ENCODE measurements at places on chromosomes 1 and 21.

DNA sequence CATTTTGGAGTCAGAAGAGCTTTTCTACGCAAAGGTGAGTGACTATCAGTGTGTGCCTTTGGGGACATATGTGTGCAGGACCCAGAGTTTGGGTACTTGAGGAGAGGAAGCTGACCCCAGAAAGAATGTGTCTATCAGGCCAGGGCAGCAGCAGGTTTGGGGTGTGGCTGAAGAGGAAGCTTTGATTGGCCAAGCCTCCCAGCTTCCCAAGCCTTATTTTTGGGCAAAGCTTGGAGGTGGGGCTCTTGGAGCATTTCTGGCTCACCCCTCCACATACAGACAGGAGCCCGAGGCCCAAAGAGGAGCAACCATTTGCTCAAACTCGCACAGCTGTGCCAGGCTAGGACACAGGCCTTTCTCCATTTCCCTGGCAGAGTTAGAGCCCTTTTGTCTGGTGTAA, 4.7 kb downstream of the GPR3 start:
- no peak for DNase-seq

GRCh38 chr21:32340863-32341848, 42.5 kb downstream of the MRAP start:
- DNase-seq, result no peak

GRCh38 chr1:205652984-205653383, 21.2 kb upstream of the ELK4 start:
- no peak for DNase-seq

DNA sequence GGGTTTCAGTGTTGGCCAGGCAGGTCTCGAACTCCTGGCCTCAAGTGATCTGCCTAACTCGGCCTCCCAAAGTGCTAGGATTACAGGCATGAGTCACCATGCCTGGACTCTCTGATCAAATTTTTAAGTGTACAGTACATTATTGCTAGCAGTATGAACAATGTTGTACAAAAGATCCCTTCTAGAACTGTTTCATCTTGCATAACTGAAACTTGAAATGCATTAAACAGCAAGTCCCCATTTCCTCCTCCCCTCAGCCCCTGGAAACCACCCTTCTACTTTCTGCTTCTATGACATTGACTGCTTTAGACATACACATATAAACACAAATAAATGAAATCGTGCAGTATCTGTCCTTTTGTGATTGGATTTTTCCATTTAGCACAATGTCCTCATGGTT, 463.4 kb downstream of the PTPRC start:
- DNase-seq, result no peak

- no peak for DNase-seq
These were observed 5.3 kb upstream of the C1orf174 start for GRCh38 chr1:3905266-3905952.

DNA sequence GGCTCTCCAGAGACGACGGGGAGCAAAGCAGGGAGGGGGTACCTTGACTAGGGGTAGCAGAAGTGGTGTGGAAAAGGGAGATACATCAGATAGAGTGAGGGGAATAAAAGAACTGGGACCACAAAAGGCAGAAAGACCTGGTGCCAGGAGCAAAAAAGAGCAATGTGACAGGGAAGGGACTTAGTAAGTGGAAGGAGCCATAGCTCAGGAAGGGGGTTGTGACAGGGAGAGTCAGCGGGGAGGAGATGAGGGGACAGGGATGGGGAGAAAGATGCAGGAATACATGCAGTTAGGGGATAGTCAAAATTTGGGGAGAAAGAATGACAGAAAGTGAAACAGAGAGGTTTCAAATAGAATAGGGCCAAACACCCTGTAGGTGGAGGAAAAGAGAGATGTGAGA, 20.5 kb downstream of the RHOU start:
- DNase-seq, result no peak

DNA sequence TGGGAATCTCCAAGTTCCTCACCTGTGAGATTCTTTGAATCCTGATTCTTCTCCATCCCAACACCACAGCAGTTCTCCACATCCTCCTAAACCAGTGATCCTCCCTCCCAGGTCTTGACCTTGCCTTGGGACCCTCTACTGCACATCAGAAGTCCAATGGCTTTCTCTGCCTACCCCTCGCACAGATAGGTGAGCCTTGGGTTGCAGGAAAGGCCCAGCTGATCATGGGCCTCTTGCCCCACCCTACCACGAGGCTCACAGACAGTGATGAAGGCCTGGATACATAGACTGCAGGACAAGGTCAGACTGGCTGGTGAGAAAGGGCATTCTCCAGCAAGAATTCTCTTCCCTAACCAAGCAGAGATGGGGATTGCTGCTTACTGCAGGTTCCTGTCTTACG, 825 bp downstream of the FABP3 start:
- DNase-seq, result no peak

DNA sequence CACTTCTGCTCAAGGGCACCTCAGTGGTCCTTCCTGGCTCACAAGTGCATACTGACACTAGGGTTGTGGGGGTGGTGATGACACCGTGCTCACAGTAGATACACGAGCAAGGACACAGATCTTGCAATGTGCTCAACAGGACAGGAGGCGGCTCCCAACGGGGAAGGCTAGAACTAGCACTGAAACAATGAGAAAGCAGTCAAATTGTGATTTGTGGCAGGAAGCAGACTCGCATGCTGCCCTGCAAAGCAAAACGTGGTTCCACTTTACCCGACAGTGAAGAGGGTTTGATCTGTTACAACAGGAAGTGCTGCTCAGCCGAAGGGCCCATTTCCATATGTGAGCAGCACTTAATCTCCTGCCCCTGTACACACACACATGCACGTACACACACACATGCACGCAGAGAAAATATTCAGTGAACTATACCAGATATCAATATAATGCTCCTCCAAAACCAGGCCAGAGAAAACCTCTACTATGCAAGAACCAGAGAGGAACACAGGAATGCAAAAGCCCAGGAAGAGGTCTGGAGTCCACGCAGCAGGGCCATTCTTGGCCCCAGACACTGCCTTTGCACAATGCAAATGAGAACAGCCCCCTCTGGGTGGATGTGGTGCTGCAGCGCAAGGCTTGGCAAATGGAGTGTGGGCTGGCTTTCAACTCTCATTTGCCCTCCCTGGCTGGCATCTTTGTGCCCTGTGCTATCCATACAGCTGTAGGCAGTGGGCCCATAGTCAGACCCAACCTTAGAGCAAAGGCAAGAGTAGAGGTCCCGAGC, 47.1 kb downstream of the KANK4 start:
- peak; percentile 48 for DNase-seq

- DNase-seq, result no peak
These were observed 14.6 kb upstream of the TMEM61 start for GRCh38 chr1:54965624-54966340.

GRCh38 chr1:90973897-90974798, 47.7 kb downstream of the ZNF644 start:
- DNase-seq, result no peak

DNA sequence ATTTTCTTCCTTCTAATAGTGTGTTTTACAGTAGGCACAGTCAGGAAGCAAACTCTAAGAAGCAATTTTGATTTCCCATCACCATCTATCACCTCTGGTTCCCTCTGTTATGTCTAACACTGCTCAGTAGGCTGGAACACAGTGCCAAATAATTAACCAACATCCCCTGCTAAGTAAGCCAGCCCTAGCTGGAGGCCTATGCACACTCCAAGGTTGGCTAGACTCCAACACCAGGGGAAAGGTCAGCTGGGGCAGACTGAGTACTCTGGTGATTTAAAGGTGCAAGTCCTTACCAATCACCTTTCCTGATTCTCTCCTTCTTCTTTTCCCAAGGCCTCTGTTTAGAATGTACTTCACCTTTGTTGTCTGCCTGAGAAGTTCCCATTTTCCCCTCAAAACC, 46.5 kb upstream of the BEND5 start:
- DNase-seq, result no peak

DNA sequence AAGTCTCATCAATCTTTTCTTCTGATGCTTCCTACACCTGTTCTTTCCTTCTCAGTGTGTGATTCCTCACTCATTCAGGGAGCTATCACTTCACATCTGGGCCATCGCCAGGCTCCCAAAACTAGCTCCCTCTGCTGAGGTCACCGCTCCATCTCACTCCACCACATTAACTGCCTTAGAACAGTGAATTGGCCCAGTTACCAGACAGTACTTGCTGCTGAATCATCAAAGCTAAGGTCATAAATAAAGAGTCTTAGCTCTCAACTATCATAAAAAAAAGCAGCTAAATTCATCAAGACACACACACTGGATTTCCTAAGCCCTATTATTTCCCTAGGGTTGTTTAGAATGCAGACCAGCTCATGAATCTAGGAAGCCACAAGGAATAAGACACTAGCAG, 18.8 kb upstream of the SRM start:
- DNase-seq, result no peak
